ENCODE measurements at places on chromosomes 5 and 9.

GRCh38 chr5:141864371-141865370 lies 13.5 kb downstream of the PCDH1 start:
- DNase-seq, result no peak

DNA sequence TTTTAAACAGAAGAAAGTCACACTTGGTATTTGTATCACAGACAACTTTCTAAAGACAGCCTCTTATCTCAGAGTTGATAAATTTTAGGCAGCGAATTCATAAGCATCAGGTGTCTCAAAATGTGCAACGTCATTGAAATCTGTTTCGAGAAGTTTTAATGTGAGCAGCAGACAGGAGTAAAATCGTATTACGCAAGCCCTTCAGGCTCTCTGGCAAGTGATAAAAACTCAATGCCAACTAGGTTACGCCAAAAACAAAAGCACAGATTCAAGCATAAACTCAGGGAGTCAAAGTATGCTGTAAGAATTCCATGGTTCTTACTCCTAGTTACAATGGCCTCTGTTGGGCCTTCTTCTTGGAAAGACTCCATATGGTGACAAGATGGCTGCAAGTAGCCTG lies 244.7 kb downstream of the SEMA5A start:
- no peak for DNase-seq

DNA sequence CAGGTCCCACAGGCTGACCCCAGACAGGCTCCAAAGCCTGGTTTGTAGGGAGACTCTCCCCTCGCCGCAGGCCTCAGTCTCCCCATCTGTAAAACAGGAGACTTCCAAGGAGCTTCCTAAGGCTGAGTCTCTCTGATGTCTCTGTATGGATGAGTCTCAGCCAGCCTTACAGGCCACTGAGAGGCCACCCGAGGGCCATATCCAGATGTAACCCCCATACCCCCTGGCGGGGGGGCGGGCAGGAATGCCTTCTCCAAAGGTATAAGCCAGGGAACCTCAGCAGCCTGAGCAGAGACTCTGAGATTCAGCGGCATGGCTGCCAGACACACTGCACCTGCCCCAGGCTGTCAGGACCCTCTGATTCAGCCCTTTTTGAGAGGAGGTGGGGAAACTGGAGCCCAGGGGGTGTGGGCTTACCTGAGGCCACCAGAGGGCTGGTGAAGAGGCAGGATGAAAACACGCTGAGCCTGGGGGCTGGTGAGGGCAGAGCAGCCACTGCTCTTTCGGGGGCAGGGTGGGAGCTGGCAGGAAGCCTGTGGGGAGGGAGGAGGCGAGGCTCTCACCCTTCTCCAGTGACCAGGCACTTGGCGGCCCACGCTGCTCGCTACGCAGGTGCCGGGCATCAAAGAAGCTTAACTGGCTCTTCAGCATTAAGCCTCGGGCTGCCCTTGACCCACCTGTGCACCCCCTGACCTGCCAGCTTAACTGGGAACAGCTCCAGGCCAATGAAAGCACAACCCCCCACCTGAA lies 5.5 kb upstream of the SUSD3 start:
- no peak for DNase-seq

- no peak for DNase-seq
These were observed 32.3 kb upstream of the TNPO1 start for GRCh38 chr5:72784129-72784528.

- no peak for DNase-seq
These were observed 43.8 kb downstream of the CAMK2A start for GRCh38 chr5:150245808-150246207.

DNA sequence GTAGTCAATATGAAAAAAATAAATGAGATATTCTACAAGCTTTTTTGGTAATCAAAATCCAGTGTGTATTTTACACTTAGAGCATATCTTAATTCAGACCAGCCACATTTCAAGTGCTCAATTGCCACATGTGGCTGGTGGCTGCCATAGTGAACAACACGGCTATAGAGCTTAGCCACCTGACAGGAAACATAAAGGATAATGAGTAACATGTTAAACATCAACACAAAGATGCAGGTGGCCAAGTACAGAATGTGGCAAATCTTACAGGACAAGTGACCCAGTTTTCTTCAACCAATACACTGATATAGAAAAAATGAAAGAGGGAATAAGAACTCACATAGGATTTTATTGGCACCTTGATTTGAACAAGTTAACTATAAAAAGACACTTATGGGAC lies 61.4 kb downstream of the KIF24 start:
- no peak for DNase-seq

DNA sequence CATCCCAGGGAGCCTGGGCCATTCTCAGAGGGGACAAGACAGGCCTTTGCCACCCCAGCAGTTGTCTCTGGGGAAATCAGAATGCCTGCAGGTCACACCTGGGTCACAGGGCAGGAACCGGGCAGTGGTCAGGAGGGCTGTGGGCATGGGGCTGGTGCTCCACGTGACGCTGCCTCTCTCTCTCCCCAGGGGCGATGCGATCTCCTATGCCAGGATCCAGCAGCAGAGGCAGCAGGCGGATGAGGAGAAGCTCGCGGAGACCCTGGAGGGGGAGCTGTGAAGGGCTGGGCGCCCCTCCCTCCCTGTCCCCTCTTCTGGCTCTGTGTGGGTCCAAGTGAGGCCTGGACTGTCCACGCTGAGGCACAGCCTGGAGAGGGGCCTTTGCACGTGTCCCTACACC lies 8.6 kb downstream of the CACFD1 start:
- no peak for DNase-seq

Data from dorsolateral prefrontal cortex (tissue), 122 donors.